ENCODE measurements at places on chromosomes 16 and 17.

DNA sequence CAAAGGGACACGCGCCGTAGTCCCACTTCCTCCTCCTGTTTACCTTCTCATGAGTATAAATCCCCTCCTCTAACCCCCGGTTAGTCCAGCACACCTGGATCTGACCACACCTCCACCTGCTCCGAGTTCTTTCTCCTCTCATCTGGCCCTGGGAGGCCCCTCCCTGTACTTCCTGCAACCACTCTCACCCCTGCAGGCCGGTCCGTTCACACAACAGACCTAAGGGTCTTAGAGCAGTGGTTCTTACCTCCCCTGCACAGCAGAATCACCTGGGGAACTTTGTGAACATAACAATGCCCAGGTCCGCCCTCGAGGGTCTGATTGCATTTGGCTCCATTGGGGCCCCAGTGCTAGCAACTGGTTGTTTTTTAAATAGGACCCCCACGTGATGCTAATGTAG lies 24.8 kb downstream of the TMEM114 start:
- peak; percentile 51 for DNase-seq

DNA sequence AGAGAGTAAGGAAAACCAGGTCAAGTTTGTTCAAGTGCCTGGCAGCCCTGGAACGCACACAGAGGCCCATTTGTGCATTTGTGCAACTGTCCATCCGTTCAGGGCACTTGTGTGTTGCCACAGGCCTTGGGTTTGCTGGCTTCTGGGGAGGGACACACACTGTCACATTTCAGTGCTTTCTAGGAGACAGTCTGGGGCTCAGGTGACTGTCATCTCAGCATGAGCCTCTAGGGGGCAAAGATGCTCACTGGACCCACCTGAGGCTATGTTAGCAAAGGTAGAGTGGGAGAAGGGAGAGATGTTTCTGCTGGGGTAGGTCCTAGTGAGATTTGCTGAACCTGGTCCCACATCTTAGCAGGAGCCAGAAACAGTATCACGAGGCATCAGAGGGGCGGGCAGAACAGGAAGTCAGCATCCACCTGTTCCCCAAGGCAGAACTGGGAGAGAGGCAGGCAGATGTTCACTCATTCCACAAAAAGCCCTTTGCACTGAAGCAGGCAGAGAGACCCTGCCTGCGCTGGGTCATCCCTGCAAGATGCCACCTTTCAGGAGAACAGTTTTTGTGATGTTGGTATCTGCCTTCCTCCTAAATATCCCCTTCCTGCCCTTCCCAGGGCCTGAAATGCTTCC lies 48.5 kb downstream of the RAI1 start:
- no peak for DNase-seq

- no peak for DNase-seq
These were observed 607.2 kb downstream of the MAF start for GRCh38 chr16:78993346-78993745.

DNA sequence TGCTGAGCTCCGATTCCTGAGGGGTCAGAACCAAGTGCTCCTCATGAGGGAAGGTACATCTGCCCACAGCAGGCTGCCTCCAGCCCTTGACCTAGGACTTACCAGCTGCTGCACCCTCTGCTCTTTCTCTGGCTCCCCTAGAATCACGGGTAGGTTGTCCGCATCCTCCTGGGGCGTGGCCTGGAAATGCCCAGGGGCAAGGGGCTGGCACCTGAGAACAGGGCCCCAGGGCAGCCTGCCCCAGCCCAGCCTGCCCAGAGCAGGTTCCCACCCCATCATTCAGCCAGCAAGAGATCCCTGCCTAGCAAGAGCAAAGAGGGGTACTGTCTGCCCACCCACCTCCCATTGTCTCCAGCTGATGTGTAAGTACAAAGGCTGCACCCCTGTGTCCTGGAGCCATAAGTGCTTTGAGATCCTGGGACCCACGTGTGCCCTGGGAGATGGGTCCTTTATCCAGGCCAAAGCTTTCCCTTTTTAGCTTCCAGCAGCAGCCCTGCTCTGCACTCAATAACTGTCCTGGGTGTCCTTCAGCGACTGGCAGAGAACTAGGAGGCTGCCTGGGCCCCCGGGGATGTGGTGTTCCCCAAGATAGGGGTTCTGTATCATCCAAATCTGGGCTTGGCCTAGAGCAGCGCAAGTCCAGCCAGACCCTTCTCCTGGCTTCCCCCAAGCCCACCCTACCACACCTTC lies 5.1 kb downstream of the TSPOAP1 start:
- no peak for DNase-seq

- no peak for DNase-seq
These were observed 41.1 kb upstream of the CLEC18B start for GRCh38 chr16:74462361-74462760.

GRCh38 chr16:49356728-49357488 lies 16.7 kb upstream of the C16orf78 start:
- peak; percentile 52 for DNase-seq

DNA sequence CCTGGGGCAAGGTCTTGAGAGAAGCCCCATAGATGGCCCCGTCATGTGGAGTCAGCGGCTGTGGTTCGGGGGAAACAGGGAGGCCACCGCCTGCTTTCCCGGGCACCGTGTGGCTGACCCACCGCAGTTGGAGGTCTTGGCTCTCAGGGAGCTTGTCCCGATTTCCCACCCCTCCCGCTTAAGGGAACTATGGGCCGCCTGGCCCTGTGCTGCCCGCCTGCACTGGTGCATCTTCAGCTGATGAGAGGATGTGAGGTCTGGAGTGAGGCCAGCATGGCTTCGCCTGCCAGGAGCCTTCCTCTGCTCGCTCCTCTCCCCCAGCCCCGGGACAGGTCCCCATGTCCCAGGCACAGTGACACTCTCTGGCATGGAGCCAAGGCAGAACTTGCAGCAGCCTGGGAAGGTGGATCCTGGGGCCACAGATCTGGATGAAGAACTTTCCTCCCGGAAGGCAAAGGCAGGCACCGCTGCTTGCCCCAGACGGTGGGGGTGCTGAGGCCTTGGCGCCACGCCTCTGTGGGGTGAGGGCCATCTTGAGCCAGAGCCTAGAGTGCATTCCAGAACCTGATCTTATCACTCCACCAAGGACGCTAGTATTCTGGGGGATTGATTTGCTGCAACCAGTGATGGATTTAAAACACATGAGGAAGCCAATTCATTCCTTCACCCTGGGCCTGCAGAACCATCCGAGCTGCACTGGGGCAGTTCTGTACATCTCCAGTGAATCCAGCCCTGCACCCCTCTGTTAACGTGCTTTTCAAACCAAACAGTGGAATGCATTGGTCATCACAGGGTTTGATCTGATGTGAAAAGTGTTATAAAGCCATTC lies 178.6 kb upstream of the TNRC6C start:
- DNase-seq, result no peak

- no peak for DNase-seq
These were observed 41.1 kb downstream of the TNRC6C start for GRCh38 chr17:77999413-78000173.

GRCh38 chr16:23365602-23366240 lies 63.6 kb downstream of the SCNN1B start:
- DNase-seq, result no peak

- no peak for DNase-seq
These were observed 15.0 kb downstream of the THUMPD1 start for GRCh38 chr16:20726661-20727060.

Data from retina (tissue), 1 donor.